Sigmoid colon (tissue), 7 donors: ENCODE measurements at places on chromosomes 13 and 19.

DNA sequence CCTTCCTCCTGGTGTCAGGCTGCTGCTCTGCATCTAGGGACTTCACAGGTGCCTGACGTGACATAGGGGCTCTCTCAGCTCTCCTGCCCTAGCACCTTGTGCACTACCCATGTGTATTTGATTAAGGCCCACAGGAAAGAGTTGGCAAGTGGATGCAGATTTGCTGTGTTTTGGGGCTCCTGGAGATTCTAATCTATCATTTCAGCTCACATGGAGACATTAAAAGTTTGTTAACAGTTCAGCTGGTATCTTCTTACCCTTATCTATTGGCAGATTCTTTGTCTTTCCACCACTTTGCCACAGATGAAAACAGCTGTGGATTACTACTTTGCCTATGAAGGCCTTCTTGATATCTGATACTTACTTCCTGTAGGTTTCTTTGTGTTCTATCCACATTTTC lies 41.9 kb downstream of the WASF3 start:
- DNase-seq, result no peak

DNA sequence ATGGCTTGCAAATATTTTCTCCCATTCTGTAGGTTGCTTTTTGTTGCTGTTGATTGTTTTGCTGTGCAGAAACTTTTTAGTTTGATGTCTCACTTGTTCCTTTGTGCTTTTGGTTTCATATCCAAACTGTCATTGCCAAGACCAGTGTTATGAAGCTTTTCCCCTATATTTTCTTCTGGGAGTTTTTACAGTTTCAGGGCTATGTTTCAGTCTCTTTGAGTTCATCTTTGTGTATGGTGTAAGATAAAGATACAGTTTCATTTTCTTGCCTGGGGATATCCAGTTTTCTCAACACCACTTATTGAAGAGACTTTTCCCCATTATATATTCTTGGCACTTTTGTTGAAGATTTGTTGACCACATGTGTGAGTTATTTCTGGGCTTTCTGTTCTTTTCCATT lies 139.9 kb downstream of the MRPL57 start:
- DNase-seq, result no peak

DNA sequence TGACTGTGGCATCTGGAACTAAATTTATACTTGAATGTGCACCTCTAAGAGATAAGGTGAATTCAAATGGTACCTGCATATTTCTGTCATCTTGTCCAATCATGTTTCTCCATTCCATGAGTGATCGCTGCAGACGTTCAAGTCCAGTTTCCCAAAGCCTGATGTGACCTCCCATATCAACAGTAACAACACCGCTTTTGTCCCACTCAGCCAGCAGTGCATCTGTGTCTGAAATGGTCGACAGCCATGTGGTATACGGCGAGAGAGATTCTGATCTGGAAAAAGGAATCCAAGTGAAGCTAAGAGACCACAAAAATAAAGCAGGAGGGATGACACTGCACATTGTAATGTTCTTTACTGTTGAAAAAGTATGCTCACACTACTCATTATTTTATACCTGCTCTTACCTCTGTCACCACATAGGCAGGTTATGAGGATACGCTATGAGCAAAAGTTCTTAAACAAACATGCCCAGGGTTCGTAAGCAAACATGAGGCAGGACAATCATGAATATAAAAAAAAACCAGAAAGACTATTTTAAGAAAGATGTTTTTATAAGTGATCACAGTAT lies 213.6 kb downstream of the RGCC start:
- DNase-seq, result no peak

DNA sequence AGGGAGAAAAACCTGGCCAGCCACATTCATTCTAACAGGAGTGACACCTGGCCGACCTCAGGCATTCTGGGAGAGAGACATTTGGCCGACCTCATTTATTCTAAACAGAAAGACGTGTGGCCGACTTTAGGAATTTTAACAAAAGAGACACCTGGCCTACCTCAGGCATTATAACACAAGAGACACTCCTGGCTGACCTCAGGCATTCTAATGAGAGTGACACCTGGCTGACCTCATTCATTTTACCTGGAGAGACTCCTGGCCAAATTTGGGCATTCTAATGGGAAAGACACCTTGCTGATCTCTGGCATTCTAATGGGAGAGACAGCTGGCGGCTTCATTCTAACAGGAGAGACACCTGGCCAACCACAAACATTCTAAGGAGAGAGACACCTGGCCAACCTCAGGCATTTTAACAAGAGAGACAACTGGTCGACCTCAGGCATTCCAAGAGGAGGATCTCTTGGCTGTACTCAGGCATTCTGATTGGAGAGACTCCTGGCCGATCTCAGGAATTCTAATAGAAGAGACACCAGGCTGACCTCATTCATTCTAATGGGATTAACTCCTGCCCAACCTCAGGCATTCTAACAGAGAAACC lies 1353.9 kb downstream of the UQCRFS1 start:
- no peak for DNase-seq

GRCh38 chr13:73859841-73860240 lies 274.4 kb downstream of the KLF12 start:
- no peak for DNase-seq
